ENCODE measurements at places on chromosomes 16 and 17. TPM values are rescaled to one million over a fixed set of nuclear protein-coding genes. Genes with fewer than 3 reads are reported as not detected.

DNA sequence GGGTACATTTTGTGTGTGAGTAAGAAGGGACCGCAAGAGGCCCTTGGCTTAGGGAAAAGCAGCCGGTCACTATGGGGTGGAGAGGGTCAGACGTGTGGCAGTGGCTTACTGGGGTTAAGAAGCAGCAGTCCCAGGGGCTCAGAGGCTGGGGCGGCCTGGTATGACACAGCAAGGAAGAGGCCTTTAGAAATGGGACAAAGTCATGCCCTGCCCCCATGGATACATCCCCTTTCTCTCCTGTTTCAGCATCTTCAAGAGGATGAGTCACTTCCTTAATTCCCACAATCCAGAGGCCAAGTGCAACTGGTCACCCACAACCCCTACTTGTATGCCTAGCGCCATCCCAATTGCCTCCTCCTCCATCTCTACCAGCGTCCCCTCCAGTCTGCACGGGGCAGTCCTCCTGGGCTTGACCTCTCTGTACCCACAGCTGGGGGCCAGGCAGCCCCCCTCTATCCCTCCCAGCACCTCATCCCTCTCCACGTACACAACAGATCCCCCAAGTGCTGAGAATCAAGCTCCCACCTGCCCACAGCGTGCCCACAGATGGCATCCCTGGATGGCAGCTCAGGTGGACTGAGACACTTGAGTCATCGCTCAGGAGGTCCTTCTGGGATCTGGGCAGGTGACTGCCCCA is 6.9 kb upstream of the EFTUD2 start:
- H3K36me3 ChIP-seq: no peaks in the 10 kb centered on the region
- no peaks in the 10 kb centered on the region for H3K27me3 ChIP-seq
- DNase-seq: no peak
- no peaks in the 10 kb centered on the region for H3K4me1 ChIP-seq
- no peak overlapping the region for H3K27ac ChIP-seq
- H3K4me3 ChIP-seq: no peak overlapping the region

The KRT40 gene
- not detected for total RNA-seq

DNA sequence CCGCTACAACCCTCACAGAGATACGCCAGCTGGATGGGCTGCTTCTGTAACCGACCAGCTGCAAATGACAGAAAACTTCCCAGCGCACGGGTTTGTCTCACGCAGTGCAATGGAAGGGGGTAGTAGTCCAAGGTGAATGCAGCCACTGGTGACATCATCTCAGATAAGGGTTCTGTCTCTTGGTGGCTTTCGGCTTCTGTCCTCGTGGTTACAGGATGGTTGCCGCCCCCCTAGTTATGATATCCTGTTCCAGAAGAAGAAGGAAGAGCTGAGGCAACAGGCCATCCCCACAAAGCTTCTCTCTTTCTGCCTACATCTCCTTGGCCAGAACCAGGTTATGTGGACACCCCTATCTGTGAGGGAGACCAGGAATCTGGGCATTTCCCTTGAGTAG is 40.3 kb upstream of the BAHCC1 start:
- no peaks in the 10 kb centered on the region for H3K4me1 ChIP-seq
- H3K4me3 ChIP-seq: no peak overlapping the region
- no peak overlapping the region for H3K27ac ChIP-seq
- H3K27me3 ChIP-seq: no peaks in the 10 kb centered on the region
- H3K36me3 ChIP-seq: no peaks in the 10 kb centered on the region
- DNase-seq: no peak

DNA sequence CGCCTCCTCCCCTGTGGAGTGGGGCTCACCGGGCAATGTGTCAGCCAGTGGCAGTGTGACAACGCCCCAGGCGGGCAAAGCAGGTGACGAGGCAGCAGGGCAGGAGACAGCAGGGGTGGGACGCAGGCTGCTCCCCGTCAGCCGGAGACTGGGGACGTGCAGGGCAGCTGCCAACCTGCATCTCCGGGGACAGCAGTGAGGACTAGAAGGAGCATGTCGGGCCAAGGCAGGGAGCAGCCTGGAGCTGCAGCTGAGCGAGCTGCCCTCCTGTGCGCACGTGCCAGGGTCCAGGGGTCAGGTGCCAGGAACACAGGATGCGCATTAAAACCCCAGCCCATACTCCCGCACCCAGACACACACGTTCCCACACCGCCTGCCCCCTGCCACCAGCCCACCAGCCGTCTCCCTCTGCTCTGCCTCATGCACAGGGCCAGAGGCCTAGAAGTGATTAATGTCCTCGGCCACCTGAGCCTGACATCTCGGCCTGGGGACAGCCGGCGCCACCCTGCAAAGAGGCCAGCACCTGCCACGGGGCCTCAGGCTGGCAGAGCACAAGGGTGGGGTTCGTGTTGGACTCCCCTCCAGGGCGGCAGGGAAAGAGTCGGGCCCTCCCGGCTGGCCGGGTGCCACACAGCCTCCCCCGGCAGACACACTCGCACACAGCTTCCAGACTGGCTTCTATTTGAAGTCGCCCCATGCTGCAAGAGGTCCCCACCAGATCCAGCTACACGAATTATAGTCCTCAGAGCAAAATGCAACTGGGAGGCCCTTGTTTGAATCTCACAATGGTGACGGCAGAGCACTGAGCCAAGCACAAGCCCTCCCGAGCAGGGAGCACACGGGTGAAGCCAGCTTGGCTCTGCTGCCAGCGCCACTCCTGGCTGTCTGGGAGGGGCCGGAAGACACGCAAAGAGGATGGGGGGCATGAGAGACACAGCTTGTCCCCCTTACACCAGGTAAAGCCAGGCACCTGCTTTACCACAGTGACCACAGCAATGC is 90.4 kb downstream of the RBFOX3 start:
- no peak overlapping the region for H3K4me3 ChIP-seq
- DNase-seq: no peak
- H3K27me3 ChIP-seq: no peaks in the 10 kb centered on the region
- no peaks in the 10 kb centered on the region for H3K36me3 ChIP-seq
- H3K27ac ChIP-seq: no peak overlapping the region

- DNase-seq: no peak
- no peaks in the 10 kb centered on the region for H3K36me3 ChIP-seq
- no peak overlapping the region for H3K27ac ChIP-seq
Observed at GRCh38 chr16:9124444-9124843, 33.0 kb downstream of the HAPSTR1 start.
